Cardiac muscle cell (in vitro differentiated cells and primary cell): ENCODE measurements at places on chromosomes 7 and 10.

DNA sequence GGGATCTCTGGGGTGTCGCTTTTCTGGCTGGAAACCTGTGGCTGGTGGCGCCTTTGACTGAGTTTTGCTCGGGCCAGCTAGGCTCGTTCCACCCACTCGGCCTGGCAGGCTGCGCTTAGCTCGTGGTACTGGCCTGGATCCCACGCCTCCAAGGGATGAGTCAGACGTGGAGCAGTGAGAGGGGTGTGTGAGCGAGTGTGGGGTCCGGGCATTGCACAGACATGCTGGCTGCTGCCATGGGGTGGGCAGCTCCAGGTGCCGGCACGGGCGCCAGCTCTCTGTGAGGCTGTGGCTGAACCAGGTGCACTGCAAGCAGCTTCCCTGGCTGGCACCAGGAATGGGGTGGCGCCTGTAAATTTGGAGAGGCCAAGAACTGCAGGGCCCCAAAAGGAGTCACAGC is 63.1 kb upstream of the CACNA2D1 start:
- no peak for DNase-seq

- DNase-seq: peak; percentile 46
Measured at GRCh38 chr7:77453531-77453930, 37.4 kb upstream of the GSAP start.

DNA sequence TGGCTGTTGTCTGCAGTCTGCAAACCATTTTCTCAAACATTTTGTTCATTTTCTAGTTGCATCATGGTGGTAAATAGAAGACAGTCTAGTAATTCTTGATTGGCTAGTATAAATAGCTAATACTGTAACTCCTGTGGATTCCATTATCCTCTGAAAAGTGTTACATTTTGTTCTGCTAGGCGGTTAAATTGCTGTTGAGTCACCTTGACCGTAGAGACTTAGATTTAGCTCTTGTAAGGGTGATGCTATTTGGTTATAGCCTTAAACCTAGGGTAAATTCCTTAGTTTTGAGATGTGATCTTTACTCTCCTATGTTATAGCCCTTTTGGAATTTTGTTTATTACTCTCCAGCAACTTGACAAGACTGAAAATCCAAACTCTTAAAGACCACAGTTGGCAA is 58.8 kb downstream of the SHOC2 start:
- DNase-seq: no peak

GRCh38 chr7:148698007-148698396 is 701 bp upstream of the CUL1 start:
- DNase-seq: no peak

DNA sequence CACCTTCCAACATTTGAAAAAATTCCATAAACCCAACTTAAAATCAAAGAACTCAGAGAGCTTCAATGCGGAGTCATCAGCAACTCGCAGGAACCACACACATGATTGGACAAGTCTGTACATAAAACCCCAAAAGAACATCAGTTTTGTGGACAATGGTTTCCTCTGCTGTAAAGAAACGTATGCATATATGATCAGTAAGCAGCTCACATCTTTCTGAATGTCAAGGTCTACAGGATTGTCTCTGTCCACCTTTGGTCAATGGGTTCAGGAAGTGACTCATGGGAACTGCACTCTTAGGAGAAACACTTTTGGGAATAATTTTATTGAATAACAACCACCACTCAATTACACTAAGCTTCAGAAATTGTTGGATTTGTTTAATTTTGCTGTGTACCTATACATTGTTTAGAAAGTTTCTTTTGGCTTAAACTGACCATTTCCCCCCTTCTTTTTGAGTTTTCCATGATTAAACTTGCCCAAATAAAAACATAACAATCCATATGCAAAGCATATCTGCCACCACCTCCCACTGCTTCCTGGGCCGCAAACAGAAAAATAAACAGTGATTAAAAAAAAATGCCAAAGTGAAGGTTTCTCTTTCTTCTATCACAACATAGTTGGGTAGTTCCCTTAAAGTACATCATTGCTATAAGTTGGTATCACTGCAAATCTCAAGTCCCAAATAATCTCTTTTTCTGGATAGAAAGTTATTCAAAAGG is 27.3 kb upstream of the AFAP1L2 start:
- no peak for DNase-seq

DNA sequence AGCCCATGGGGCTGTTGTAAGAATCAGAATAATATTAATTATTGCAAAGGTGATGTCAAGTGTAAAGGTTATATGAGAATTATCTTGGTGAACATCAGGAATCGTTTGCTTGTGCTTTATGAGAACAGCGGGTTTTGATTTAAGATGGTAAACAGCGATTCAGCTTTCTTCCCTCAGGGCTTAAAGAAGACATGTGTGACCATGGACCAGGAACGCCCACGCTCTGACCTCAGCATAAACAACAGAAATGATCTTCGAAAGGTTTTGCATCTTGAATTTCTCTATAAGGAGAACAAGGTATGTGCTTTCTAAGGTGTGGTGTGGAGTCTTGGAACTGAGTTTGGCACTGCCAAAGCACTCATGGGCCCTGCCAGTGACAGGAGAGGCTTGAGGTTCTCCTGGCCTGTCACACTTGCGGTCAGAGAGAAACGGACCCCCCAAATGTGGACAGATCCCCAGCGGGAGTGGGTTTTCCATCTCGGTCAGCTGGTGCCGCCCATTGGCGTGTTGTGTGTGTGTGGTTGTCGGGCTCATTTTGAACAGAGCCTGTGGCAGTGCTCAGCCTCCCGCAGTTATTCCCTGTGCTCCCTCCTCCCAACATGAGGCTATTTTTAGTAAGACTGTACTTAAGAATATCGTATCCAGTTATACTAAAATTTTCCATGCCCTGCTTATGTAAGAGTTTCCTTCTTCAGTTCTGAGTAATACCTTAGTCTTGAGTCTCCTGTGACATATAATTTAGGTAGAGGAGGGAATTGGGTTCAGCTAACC is 7.2 kb downstream of the MINDY4 start:
- no peak for DNase-seq

GRCh38 chr7:27359181-27360125 is 116.9 kb downstream of the EVX1 start:
- no peak for DNase-seq

GRCh38 chr7:5230265-5231067 is 40.4 kb downstream of the WIPI2 start:
- DNase-seq: no peak

- DNase-seq: no peak
Measured at GRCh38 chr10:43194266-43194665, 56.0 kb downstream of the CSGALNACT2 start.

DNA sequence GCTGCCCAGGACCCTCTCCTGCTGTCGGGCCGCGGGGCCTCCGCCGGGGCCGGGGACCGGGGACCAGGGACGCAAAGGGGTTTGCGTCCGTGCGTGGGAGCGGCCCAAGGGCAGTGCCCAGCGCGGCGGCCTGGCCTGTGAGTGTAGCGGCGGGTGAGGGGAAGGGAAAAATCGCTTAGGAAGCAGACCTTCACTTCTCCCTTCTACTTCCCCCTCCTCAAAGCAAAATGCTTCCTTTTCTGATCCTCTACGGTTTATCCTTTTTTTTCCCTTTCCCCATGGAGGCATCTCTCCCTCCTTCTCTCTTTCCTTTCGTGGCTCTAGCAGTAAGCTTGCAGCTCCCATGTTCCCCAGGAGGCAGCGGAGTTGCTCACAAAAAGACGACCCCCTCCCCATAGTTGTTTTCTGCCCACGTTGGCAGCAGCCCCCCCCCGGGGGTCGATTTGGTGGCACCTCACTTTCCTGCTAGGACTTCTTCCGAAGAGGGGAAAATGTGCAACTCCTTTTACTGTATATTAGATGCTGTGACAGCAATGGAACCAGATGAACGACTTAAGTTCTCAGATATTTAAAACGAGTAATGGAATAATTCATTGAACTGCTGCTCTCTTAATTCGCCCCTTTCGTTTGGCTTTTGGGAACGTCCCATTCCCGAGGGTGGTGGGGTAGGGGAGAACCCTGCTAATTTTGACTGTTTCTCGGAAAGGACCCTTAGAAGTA is 724 bp downstream of the CAPZA2 start:
- DNase-seq: no peak

DNA sequence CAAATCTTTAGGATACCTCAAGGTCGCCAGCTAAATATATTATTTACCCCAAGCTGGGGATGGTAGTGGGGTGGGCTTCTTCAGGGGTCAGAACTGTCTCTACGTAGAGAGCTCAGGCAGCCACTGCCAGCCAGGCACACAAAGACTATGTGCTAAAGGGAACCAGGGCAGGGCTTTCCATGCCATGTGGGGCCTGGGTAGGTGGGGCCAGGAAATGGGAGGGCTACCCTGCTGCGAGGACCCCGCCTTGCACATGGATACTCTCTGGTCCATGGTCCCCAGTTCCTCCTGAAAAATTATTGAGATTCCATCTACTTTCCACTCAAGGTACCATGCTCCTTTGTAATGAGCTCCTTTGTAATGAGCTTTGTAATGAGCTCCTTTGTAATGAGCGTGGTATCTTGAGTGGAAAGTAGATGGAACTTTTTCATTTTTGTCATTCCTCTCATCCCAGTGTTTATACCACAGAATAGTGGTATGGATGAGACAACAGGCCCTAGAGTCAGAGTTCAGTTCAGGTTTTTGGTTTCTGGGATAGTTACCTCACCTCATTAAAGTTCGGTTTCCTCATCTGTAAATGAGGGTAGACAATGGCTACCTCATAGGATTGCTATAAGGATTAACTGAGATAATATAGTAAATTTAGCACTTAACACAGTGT is 5.8 kb downstream of the SYNPO2L start:
- no peak for DNase-seq

DNA sequence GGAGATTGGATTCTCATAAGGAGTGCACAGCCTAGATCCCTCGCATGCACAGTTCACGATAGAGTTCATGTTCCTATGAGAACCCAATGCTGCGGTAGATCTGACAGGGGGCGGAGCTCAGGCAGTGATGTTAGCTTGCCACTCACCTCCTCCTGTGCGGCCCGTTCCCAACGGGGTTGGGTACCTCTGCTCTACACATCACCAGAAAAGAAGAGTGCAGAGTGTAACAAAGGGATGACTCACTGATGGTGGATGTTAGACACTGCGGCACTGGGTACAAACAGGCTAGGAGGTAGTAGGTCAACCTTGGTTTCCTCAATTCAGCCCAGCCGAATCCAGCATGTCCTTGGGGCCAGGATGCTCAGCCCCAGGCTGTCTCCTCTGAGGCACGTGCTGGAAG is 66.8 kb upstream of the CHST15 start:
- DNase-seq: no peak

DNA sequence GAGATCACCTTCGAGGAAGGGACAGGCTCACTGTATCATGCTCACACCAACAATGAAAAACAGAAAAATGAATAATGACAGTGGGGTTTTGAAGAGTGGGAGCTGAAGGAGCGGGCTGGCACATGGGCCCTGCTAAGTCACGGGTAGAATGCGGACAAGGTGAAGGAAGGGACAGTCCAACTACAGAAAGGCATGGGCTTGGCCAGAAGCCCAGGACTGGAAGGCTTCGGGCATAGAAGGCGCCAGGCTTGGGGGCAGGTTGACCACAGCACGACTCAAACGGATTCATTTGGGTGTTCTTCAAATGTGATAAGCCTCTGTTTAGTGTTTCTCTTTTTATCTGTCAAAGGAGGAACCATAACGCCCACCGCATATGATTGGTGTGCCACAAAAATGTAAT is 509.5 kb downstream of the CCSER2 start:
- DNase-seq: no peak

- no peak for DNase-seq
Measured at GRCh38 chr10:94383530-94383929, 18.8 kb upstream of the TBC1D12 start.

DNA sequence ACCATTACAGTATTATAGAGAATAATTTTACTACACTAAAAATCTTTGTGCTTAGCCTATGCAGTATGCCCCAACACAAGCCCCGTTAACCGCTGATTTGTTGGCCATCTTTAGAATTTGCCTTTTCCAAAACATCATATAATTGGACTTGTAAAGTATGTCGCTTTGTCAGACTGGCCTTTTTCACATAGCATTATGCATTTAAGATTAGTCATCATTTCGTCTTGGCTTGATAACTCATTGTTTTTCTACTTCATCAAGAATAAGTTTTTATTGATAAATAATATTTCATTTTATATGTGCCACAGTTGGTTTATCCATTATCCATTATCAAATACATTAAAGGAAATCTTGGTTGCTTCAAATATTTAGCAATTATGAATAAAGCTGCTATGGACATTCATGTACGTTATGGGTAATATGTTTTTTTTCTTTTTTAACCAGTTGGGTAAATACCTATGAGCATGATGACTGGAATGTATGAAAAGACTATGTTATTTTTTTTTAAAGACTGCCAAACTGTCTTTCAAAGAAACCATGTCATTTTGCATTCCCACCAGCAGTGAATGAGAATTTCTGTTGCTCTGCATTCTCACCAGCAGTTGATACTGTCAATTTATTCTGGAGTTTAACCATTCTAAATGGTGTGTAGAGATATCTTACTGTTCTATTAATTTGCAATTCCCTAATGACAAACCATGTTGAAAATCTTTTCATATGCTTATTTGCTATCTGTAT is 273.1 kb upstream of the KCND2 start:
- DNase-seq: no peak

GRCh38 chr7:99036546-99037111 is 107.3 kb downstream of the SMURF1 start:
- DNase-seq: peak; percentile 60

- DNase-seq: no peak
Measured at GRCh38 chr7:40305229-40305628, 170.4 kb downstream of the SUGCT start.

GRCh38 chr10:91022390-91022789 is 101.5 kb upstream of the ANKRD1 start:
- no peak for DNase-seq

GRCh38 chr7:102889851-102890250 is 22.9 kb upstream of the LRRC17 start:
- no peak for DNase-seq
